Trophoblast cell (in vitro differentiated cells and primary cell): ENCODE measurements at places on chromosomes 5 and 9.

- DNase-seq: no peak
Measured at GRCh38 chr5:139686356-139686705, 38.2 kb downstream of the CXXC5 start.

GRCh38 chr5:150603491-150603890, 37.0 kb upstream of the SYNPO start:
- DNase-seq: no peak

GRCh38 chr9:32524892-32525708, 896 bp downstream of the RIGI start:
- DNase-seq: peak; percentile 82

GRCh38 chr9:83304686-83305085, 233.5 kb downstream of the FRMD3 start:
- DNase-seq: no peak

- DNase-seq: no peak
Measured at GRCh38 chr9:16712787-16713186, 157.7 kb downstream of the BNC2 start.

- no peak for DNase-seq
Measured at GRCh38 chr5:179727106-179727505, 5.5 kb upstream of the MAML1 start.

GRCh38 chr5:67315082-67315989, 118.7 kb upstream of the CD180 start:
- DNase-seq: peak; percentile 18

GRCh38 chr5:168291342-168291963, at the start of gene WWC1:
WWC1 (plus strand) TSS chr5:168291645; CDS start chr5:168292153, 508 bp downstream.
- DNase-seq: peak; percentile 91
